CD4-positive, alpha-beta T cell treated with Interleukin-1 beta for 1 hour (primary cell): ENCODE measurements at places on chromosomes 3 and 15.

DNA sequence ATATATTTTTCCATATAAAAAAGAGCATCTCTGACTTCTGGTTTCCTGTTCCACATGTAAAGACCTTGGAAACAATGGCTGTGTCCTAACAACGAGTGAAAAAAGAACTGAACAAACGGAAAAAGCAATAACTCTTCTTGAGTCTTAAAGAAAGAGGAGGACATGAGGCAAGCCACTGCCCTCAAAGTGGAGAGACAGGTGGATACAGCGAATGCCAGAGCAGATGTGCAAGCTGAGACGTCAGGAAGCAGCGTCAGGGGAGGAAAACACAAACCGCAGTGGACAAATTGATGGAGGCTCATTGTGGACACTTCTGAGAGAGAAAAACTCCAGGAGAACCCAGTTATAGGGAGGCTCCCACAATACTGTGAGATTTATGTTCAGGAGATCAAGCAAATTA, 208.0 kb upstream of the MME start:
- no peak for DNase-seq

- no peak for DNase-seq
These were observed 10.9 kb downstream of the TLNRD1 start for GRCh38 chr15:81011593-81011992.

GRCh38 chr3:144771381-144771870, 799.8 kb downstream of the DIPK2A start:
- no peak for DNase-seq

GRCh38 chr3:44734646-44735168, 5.3 kb downstream of the ZNF501 start:
- DNase-seq: no peak

DNA sequence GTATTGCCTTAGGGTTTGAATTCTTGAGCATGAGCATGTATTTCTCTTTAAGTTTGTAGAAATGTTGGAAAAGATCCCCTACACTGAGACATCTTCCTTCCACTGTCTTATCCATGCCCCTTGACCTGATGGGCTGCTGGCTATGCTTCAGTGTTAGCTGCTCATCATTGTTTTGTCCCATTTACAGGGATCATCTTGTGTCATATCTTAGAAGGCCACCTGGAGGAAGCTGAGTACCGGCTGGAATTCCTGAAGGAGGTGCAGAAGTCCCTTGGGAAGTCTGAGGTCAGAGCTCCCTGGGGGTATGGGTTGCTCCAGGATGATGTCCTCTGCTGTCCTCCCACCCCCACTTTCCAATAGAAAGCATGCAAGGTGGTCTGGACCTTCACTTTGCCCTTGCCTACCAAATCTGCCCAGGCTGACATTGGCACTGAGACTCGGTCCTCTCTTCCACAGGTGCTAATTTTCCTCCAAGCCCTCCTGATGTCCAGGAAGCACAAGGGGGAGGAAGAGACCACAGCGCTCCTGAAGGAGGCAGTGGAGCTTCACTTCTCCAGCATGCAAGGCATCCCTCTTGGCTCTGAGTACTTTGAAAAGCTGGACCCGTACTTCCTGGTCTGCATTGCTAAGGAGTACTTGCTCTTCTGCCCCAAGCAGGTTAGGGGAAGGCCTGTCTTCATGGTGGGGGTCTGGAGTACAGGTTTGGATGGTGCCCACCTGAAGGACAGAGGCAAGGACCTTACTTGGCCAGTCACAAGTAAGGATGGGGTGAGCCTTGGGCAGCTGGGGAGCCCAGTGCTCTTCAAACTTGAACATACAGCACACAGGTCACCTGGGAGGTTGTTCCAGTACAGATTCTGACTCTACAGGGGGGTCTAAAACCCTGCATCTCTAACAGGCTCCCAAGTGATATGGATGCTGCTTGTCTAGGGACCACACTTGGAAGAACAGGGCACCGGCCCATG, 17.7 kb downstream of the TTC21A start:
- no peak for DNase-seq

DNA sequence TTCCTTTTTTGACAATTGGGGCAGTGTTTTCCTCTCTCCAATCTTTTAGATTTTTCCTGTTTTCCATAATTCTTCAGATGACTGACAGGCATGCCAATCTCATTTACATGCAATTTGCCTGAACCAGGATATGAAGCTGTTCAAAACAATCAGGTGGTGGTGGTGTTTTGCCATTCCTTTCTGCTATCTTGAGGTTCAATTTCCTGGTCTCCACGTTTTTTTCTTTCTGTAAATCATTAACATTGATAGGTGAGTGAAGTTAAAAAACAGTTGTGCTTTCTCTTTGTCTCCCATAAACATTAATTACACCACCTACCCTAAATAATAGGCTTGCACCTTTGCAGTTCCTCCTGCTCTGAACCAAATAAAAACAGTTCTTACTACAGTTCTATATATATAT, 49.1 kb downstream of the C2CD4A start:
- no peak for DNase-seq

DNA sequence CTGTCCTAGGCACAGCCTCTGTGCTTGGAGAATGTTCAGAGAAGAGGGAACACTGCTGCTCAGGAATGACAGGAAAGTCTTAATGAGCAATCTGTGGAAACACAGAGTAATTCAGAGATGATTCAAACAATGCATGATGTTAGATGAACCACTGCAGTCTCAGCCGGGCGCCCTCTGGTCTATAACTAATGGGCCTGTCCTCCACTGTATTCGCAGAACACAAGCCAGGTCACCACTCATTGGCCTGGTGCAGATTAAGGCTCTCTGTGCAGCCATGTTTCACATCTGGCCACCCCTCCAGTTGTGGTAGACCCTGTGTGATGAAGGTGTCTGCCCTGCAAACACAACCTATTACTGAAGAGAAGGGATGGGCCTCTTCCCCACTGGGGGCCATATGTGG, 281.7 kb upstream of the ROPN1 start:
- DNase-seq: no peak

GRCh38 chr3:148938306-148938705, 53.0 kb upstream of the GYG1 start:
- DNase-seq: no peak

- DNase-seq: no peak
These were observed 9.8 kb upstream of the MUC4 start for GRCh38 chr3:195821403-195822130.

GRCh38 chr3:126446301-126446700, 29.4 kb downstream of the ZXDC start:
- DNase-seq: no peak
